Transverse colon (tissue), 4 donors: ENCODE measurements at places on chromosomes 2 and 18.

GRCh38 chr2:68465081-68465916 is 1.8 kb downstream of the FBXO48 start:
- no peak for DNase-seq

DNA sequence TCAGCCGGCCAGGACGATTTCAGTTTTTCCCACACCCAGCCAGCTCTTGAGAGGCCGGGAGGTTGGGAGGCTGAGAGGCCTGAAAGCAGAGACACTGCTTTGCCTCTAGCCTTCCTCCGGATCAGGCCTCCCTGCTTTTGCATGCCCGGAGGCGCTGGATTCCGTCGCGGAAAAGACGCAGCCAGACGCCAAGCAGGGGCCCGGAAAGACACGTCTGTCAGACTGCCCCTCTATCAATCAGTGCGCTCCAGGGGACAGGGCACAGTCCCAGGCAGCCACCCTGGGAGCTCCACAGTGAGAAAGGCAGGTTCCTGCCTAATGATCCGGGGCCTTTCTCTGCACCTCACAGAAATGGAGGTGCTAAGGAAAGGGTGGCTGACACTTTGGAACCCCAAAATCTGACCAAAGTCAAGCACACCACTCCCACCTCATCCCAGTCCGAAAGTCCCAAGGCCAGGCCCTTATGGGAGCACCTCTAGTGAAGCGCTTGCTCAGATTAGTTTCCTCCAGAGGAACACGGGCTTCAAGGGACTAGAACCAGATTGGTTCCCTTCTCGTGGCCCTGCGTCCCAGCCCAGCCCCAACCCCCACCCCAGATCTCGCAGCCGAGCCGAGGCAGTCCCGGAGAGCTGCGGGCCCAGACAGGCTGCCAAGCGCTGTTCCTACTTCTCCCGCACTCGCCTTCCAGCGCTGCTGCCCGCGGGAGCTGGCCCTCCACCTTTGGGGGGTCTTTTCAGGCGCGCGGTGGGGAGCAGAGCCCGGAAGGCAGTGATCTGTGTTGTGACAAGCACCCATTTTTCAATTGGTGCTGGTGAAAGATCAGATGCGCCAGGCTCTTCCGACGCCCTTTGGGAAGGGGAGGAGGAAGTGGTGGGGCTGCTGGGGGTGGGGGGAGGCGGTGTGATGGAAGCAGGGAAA is 5.0 kb downstream of the DLX1 start:
- no peak for DNase-seq

DNA sequence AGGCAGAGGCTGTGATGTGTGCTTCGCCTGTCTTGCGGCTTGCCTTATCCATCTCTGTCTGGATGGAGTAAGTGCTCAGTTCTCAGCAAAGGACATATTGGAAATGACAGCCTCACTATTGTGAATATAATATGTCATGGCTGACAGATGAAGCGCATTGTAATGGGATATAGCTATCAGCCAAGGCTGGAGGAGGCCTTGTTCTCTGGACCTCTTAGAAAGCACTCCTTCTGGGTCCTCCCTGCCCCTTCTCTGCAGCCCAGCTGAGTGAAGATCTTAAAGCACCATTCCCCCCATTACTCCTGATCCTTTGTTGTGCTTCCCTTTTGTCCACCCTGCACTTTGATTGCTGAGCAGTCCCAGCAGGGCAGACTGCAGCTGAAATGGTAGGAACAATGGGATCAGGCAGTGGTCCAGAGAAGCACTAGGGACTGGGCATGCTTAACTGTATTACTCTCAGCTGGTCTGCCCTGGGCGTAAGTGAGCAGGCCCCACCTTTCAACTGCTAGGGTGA is 265.3 kb downstream of the SETBP1 start:
- DNase-seq, result no peak

GRCh38 chr2:98891591-98891990 is 44.4 kb downstream of the CRACDL start:
- DNase-seq, result no peak

GRCh38 chr18:79245517-79246001 is 150.2 kb upstream of the NFATC1 start:
- peak; percentile 46 for DNase-seq

- DNase-seq, result no peak
These were observed 277.7 kb upstream of the MAP2 start for GRCh38 chr2:209145941-209146681.

GRCh38 chr18:8870528-8870927 is 165.2 kb downstream of the MTCL1 start:
- no peak for DNase-seq

DNA sequence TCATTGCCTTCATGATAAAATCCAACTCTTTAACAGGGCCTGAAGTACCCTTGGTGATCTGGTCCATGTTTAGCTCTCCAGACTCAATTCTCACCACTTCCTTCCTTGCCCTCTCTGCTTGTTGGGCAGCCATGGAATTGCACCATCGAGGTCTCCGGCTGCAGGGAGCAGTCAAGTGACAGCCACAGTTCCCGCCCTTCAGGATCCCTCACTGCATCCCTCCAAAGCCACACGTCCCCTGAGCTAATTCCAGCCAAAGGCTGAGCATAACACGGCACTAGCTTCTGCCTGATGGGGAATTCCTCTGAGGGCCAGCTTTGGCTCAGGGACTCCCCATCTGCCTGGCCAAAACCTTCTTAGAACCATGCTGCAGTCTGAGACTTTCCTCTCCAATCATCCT is 47.4 kb upstream of the SLC1A4 start:
- no peak for DNase-seq

- DNase-seq, result no peak
These were observed 112.2 kb downstream of the TRIB2 start for GRCh38 chr2:12828980-12829379.

GRCh38 chr18:32209685-32210445 is 20.0 kb downstream of the MEP1B start:
- DNase-seq, result no peak

DNA sequence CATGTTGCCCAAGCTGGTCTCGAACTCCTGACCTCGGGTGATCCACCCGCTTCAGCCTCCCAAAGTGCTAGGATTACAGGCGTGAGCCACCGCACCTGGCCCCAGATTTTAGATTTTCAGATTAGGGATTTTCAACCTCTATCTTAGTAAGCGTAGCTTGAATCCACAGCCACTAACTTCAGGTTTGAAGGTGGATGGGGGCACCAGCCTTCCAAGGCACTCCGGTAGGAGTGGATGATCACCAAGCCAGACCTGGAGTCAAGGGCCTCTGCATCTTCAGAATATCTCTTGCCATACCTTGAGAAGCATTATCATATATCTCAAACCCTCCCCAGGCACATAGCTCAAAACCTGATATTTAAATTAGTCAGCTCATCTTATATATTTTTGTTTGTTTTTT is 17.9 kb downstream of the GALM start:
- no peak for DNase-seq

DNA sequence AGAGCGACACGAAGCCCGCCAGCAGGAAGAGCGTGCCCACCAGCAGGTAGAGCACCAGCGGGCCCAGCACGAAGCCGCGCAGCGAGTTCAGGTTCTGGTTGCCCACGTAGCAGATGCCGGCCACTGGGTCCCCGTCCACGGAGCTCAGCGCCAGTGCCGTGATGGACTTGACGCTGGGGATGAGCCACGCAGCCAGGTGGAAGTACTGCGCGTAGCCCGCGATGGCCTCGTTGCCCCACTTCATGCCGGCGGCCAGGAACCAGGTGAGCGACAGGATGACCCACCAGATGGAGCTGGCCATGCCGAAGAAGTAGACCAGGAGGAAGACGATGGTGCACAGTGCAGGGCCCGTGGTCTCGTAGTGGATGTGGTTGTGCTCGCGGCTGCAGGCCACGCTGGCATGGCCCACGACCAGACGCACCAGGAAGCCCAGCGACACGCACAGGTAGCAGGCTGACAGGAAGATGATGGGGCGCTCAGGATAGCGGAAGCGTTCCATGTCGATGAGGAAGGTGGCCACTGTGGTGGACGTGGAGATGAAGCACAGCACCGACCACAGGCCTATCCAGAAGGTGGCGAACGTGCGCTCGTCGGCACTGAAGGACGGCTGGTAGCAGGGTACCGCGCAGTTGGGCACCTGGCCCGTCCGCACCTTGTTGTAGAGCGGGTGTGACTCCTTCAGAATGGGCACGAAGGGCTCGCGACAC is 2.1 kb downstream of the FZD5 start:
- peak; percentile 79 for DNase-seq

DNA sequence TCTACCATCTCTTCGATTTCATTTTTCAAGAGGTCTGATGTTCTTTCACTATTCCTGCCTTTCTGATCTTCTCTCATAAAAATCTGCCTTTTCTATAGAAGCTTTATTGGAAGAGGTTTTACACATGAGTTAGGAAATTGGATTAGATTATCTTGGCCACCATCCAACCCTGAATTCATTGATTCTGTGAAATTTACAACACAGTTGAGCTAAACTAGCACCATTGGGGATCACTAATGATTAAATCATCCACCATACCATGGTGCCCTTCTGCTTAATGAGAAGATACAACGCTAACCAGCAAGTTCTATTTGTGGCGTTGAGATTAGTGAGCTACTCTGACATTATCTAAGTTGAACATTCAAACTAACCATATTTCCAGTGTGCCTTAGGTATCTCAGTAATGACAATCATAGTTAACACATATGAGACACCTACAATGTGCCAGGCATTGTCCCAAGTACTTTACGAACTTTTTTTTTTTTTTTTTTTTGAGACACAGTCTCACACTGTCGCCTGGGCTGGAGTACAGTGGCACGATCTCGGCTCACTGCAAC is 17.3 kb upstream of the LBH start:
- no peak for DNase-seq

GRCh38 chr2:9984871-9985480 is 33.5 kb downstream of the GRHL1 start:
- no peak for DNase-seq

DNA sequence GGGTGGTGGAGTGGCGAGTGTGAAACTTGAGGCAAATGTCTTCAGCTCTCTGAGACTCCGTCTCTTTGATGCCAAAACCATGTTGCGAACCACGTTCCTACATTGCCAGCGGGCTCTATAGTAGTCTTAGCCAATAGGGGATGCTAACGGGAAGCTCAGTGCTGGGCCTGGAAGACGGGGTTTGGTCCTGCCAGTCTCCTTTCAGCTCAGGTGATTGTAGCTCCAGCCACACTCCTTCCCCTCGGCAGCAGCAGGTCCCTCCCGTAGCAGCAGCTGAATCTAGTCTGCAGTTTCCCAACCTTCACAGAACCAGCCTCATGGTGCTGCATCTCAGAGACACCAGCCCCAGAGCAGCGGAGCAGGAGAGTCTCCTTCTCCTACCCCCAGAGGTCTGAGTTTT is 109.7 kb downstream of the TFCP2L1 start:
- DNase-seq, result no peak

DNA sequence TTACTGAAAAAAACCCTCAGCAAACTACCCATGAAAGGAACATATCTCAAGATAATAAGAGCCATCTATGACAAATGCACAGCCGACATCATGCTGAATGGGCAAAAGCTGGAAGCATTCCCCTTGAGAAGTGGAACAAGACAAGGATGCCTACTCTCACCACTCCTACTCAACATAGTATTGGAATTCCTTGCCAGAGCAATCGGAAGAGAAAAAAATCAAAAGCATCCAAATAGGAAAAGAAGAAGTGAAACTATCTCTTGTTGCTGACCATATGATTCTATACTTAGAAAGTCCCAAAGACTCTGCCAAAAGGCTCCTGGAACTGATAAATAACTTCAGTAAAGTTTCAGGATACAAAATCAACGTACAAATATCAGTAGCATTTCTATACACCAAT is 40.6 kb upstream of the MSTN start:
- DNase-seq, result no peak
